ENCODE measurements at places on chromosomes 16 and 17.

DNA sequence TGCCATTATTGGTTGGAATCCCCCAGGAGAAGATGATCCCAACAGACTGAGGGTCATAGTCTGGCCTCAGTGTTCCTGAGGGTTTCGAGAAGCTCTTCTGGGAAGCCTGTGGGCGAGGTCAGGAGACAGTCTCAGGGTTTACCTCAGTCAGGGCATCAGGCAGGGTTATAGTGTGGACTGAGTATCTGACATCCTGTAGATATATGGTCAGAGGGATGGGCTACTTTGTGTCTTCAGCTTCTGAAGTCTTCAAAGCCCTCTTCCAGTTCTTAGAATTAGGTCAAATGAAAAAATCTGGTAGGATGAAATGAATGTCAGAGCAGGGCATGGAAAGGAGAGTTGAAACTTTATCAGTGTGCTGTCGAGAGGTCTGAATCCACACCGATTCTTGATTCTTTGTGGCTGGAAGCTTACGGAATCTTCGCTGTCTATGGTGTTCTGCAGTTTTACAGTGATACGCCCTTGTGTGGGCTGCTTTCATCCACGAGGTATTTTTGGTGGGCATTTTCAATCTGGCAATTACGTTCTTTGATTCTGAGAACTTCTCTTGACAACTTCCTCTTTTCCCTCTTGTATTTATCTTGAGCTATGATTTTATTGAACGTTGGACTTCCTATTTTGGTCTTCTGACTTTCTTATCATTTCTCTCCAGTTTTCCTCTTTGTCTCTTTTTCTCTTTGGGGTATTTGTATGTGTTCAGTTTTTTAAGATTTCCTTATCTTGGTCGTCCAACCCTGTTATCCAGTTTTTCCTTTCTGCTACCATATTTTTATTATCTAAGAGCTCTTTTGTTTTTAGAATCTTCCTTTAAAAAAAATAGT, 30.4 kb downstream of the BPTF start:
- no peak for DNase-seq

- no peak for DNase-seq
Measured at GRCh38 chr17:44760474-44761308, 1.9 kb downstream of the ADAM11 start.

DNA sequence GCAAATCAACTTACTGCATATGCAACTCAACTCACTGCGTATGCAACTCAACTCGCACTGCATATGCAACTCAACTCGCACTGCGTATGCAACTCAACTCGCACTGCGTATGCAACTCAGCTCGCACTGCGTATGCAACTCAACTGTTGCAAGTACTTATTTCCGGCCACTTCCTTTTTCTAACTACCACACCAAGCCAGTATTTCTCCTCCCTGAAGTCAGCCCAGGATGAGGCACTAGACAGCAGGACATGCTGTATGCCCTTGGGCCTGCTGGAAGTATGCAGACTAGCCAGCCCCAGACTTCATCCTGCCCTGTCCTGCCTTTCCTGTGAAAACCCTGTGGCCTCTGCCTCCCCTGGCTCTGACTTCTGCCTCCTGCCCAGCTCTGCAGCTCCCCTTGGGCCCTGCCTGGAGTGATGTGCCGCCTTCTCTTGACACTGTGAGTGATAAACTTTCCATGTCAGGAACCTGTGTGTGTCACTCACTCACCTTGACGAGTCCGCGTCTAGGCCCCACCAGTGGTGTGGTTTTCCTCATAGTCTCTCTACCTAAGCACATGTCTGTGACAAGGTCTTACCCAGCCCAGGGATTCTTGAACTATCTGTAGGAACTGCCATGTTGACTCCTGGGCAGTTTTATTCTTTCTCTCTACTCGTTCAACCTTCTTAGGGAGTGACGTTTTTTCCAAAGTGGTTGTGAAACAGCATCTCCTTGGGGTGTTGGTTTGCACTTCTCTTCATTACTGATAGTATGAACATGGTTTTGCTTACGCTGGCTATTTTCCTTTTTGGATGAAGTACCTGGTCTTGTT, 16.4 kb downstream of the ZNF778 start:
- no peak for DNase-seq

DNA sequence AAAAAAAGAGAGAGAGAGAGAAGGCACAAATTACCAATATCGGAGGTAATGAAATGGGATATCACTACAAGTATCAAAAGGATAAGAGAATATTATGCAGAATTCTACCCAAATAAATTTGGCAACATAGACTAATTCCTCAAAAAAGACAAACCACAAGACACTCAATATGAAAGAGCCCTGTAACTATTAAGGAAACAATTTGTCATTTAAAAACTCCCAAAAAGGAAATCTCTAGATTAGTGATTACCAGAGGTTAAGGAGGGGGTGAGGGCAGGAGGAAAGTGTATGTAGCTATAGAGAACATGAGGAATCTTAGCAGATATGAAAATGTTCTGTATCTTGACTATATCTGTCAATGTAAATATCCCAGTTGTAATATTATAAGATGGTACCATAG, 54.0 kb downstream of the CFDP1 start:
- no peak for DNase-seq

DNA sequence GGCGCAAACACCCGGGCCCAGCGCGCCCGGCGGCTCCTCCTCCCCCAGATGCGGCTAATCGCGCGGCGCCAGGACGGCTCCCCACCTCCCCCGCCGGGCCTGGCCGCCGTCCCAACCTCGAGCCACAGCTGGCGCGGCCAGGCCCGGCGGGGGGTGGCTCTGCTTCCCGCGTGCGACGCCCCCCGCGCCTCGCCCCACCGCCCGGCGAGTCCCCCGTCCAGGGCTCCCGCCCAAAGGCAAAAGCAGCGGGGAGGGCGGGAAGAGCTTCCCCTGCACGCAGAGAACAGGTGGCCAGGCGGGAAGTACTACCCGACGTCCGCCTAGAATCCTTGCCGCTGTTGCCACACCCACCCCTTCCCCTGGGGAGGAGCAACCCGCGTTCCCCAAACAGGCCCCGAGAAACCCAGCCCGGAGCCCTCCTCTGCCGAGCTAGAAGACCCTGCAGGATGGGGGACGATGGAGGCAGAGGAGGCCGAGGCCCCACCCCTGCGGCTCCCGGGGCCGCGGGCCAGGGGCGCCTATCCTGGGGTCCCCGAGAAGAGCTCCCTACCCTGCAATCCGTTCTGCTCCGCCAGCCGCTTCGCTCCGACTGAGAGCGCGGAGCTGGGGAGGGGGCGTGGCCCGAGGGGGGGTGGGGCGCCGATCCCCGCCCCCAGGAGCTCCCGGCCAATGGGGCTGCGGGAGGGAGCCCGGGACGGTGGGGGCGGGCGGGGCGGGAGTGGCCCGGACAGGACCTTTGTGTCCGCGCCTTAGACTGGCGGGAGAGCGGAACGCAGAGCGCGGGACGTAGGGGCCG, at the start of gene CARHSP1:
TSS of gene CARHSP1 (minus strand) at position 591 of the 796 bp plus-strand sequence. CDS start 9,678 bp downstream, outside the sequence.
- peak; percentile 83 for DNase-seq

- peak; percentile 41 for DNase-seq
Measured at GRCh38 chr17:1087381-1088241, 90.7 kb downstream of the TIMM22 start.

DNA sequence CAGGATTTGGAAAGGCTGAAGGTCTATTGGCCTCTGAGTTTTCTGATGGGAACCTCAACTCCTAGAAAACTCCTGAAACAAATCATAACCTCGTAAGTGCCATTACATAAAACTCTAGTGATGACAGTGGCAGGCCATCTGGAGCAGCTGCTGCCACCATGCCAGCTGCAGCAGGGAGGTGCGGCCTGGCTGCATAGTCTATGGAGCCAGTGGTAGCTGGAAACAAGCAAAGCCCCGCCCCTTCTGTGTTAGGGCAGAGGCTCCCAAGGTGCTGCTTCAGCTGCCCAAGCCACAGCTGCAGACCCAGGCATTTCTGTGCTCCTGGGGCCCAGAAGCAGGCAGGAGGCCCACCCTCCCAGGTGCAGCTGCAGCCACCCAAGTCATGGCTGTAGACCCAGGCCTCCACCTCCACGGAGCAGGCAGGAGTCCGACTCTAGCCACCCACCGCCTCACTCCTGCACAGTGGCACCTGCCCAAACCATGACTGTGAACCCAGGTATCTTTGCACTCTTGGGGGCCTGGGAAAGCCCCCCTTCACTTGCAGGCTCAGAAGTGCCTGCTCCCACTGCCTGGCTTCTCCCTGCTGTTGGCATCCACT, 254.1 kb upstream of the KCNJ16 start:
- no peak for DNase-seq

DNA sequence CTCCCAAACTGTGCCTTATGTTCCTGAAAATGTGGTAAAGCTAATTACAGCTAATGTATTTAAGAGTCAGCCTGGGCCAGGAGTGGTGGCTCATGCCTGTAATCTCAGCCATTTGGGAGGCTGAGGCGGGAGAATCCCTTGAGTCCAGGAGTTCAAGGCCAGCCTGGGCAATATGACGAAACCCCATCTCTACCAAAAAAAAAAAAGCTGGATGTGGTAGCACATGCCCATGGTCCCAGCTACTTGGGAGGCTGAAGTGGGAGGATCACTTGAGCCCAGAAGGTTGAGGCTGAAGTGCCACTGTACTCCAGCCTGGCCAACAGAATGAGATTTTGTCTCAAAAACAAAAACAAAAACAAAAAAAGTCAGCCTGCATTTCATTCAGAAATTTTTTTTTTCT, 33.2 kb upstream of the C17orf78 start:
- no peak for DNase-seq

DNA sequence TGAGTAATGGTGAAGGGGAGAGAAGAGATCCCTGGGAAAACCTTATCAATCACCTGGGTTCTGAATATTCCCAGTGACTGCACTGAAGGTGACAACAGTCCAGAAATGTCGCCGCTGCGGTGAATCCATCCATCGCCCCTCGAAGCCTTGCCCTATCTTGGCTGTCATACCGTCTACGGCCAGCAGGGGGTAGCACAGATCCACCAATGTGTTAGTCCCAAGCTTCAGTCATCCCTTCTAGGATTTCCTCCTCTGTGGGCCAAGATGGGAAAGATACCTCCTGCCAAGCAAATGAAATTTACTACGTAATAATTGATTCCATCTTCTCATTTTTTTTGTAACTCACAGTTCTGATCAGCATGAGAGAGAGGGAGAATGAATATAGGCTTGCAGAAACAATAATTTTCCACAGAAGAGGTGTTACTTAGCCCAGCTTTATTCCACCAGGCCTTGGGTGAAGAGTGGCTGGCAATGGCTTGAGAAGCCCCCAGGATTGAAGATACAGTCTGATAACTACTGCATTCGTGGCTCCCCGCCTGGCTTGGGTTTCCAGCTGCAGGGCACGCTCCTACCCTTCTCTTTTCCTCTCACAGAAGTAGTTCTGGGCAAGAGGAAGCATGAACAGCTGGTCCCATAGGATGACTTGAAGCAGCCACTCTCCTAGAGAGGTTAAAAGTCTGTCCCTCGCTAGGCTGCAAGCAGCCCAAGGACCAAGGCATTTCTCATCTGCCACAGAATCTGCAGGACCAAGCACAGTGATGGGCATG, 2.6 kb upstream of the FMNL1 start:
- peak; percentile 90 for DNase-seq

GRCh38 chr16:84483882-84484565, 20.4 kb downstream of the MEAK7 start:
- DNase-seq: no peak

- DNase-seq: no peak
Measured at GRCh38 chr17:55316499-55316898, 51.7 kb downstream of the HLF start.

- no peak for DNase-seq
Measured at GRCh38 chr16:89115216-89115861, 21.7 kb downstream of the ACSF3 start.

DNA sequence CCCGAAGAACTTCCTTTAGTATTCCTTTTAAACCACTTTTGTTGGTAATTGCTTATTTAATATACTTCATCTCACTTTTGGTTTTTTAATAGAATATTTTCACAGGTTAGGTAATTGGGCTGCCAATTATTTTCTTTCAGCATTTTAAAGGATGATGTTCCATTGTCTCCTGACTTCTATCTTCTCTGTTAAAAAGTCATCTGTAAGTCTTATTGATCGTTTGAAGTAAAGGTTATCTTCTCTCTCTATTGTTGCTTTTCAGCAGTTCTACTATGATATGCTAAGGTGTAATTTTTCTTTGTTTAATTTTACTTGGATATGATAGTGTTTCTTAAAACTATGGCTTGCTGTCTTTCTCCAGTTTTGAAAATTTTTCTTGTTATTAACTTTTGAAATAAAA, 307.5 kb downstream of the MAP2K4 start:
- DNase-seq: no peak

GRCh38 chr16:66220702-66221101, 145.8 kb upstream of the CDH5 start:
- DNase-seq: no peak

GRCh38 chr17:79980246-79981043, 55.2 kb downstream of the TBC1D16 start:
- no peak for DNase-seq

DNA sequence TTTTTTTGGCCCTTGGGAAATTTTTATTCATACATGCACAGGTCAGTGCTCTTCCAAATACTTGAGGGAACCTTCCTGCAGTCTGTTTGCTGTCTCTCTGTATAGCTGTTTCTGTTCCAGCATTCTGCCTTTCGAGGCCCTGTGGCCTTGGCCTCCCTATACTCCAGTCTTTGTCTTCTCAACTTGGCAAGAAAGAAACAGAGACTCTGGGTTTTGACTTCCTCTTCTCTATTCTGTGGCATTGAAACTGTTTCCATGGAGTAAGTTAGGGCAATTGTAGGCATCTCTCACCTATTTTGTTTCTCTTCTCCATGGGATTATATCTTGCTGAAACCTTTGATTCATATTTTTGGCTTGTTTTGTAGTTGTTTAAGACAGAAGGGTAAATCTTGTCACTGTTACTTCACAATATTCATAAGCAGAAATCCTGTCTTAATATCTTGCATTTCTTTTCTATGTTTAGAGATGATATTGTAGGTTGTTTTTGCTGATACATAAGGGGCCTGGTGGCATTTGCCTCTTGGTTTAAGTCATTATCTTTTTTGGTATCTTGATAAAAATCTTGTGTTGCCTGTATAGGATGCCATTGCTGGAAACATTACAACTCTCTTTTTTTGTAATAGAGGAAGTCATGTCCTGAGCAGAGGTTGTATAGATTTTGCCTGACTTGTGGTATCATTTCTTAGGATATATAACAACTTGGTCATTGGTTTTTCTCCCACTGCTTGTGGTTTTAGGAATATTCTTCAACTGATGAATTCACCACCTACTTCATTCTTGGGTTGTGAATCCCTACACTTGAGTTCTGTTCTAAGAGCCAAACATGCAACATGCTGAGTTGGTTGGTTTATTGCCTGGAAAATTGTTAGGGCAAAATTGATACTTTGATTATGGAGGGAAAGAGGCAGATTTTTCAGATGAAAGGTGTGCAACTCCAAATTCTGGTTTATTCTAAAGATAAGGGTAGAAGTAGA, 168.6 kb downstream of the FTO start:
- peak; percentile 91 for DNase-seq

GRCh38 chr16:77225182-77225581, 26.0 kb downstream of the SYCE1L start:
- DNase-seq: no peak

- DNase-seq: no peak
Measured at GRCh38 chr17:65548269-65548969, 13.0 kb downstream of the AXIN2 start.

DNA sequence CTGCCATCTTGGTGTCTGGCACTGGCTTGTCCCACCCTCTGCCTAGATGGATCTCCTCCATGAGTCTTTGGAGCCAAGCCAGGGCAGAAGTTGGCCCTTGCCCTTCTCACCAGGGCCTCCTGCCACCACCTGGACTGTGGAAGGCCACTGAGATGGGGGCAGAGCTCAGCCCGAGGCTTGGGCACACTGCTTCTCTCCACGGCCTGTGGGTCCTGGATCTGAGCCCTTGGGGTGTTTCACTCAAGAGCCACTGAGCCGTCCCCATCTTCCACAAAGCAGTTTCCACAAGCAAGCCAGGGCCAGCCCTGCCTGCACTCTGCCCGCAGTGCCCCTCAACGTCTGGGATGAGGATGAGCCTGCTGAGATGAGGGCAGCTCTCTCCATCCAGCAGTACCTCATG, 16.7 kb upstream of the CD300A start:
- no peak for DNase-seq
